ENCODE measurements at places on chromosomes 7 and 10. TPM values are rescaled to one million over a fixed set of nuclear protein-coding genes. Genes with fewer than 3 reads are reported as not detected.

DNA sequence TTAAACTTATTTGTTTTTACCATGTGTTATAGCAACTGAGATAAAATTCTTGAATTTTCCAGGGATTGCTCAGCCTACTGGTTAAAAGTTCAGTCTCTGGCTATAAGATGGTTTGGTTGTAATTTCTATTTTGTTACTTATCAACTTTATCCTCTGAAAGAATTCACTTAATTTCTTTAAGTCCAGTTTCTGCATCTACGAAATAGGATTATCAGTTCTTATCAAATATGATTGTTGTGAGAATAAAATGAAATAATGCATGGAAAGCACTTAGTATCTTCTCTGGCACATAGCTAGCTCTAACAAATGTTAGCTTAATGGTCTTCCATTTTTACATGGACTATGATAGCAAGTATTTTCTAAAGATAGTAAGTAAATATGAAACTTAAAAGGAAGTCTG lies 53.3 kb downstream of the SEMA3D start:
- no peak overlapping the region for H3K4me3 ChIP-seq
- no peaks in the 10 kb centered on the region for H3K4me1 ChIP-seq

DNA sequence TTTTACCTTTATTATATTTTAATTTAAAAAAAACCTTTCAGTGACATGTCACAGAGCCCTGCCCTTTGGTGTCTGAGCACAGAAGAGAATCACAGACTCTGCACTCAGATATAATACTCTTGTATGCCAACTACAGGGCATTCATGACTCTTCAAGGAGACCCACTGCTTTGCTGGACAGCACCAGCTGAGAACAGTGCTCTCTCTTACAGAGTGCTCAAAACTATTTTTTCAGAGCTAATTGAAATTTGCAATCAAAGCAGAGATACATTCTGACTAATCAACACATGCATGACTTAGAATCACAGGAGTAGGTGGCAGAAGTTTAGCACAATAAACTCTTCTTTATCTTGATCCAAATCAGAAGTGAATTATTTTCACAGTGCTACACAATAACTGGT lies 99.1 kb downstream of the OSBPL3 start:
- H3K27me3 ChIP-seq, result no peaks in the 10 kb centered on the region
- H3K4me3 ChIP-seq, result no peak overlapping the region
- no peak overlapping the region for H3K27ac ChIP-seq

DNA sequence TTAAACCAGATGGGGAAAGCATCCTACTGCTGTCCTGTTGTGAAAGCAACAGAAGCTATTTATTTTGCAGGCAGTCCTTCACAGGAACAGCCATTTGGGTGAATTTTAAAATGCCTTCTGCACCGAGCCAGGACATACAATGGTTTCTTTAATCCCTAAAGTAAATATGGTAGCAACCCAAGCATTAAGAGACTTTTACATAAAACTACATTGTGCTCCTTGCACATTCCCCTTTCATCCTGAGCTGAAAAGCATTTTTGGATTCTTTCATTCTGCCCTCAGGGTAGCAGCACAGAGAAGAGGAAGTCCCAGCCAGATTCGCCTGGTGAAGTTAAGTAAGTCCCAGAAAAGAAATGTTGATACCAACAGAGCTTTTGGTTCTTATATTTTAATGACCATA lies 84.0 kb upstream of the FAM3C start:
- H3K4me1 ChIP-seq, result no peaks in the 10 kb centered on the region
- no peak overlapping the region for H3K27ac ChIP-seq
- no peak for DNase-seq
- no peaks in the 10 kb centered on the region for H3K27me3 ChIP-seq
- H3K4me3 ChIP-seq, result no peak overlapping the region

DNA sequence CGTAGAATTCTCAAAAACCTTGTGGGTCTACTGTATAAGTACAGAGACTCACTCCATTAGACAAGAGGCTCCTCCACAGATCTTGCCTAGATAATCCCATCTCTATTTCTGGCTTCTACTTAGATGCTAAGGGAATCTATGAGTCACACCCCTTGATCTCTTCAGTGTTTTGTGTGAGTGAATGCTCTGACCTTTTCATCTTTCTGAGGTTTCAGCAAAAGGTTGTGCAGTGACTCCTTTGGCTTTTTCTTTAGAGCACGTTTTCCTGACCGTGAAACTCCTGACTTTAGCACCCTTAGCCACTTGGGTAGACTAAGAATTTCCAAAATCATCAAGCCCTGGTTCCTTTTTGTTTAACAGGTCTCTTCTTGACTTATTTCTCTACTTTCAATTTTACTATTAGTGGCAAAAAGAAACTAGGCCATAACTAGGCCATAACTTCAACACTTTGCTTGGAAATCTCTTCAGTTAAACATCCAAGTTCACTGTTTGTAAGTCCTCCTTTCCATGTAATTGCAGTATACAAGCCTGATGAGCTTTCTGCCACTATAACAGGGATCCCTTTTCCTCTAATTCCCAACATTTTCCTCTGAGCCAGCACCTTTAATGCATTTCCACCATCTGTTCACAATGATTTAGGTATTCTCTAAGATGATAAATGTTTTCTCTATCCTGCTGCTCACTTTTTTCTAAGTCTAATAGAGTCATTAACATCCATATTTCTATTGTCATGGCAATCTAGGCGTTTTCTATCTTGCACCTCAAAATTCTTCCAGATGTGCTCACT lies 19.4 kb downstream of the COPG2 start:
- H3K4me3 ChIP-seq, result no peak overlapping the region
- no peaks in the 10 kb centered on the region for H3K27me3 ChIP-seq
- no peaks in the 10 kb centered on the region for H3K4me1 ChIP-seq
- H3K36me3 ChIP-seq, result no peaks in the 10 kb centered on the region
- no peak overlapping the region for H3K27ac ChIP-seq

DNA sequence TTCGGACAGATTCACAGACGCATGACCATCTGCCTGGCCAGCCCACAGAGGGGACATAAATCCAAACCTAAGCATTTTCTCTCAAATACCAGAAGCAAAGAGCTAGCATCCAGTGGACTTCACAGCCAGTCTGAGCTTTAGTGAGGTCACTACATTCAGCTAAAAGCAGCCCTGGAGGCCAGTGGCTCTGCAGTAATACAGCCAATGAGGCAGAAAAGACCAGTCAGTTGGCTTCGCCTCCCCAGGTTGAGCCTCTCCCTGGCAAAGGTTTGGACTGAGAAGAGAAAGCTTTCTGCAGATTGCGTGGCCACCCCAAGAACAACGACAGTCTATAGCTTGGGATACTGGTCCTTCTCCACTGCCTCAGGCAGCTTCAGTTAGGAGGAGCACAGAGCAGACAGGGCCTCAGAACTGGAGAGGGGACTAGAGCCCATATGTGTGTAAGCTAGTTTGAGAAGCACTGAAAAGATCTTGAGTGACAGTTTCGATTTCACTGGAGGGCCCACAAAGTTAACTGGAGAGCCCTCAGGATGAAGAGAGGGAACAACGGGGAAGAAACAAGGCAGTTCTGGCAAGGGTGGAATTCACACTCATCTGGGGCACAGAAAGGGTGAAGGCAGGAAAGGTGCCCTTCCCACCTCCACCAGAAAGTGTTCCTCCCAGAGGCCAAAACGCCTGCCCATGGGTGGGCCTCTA lies 3.8 kb downstream of the WDR91 start:
- H3K4me3 ChIP-seq, result no peak overlapping the region
- peaks cover 17% of the 10 kb centered on the region for H3K36me3 ChIP-seq
- no peaks in the 10 kb centered on the region for H3K27me3 ChIP-seq
- DNase-seq, result no peak

DNA sequence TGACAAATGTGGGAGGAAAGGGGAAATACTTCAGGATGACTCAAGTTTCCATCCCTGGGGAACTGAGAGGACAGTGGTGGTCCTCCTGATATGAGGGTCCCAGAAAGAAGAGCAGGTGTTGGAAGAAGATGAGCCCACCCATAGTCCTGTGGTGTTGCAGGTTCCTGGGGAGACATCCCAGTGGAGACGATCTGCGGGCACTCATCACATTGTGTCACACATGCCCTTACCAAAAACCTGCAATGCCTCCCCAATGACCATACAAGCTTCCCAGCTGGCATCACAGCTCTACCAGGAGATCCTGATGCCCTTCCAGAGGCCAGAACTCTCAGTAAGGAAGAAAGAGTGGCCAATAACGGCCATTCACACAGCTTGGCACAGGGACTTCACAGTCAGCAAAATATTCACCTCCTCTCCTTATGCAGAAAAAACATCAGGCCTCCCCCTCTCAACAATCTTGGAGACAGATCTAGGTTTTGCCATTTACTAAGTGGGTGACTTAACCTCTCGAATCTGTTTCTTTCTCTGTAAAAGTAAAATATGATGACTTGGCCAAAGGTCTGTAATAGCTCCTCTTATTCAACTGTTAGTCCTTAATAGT lies 9.0 kb downstream of the PUS7 start:
- H3K27ac ChIP-seq, result no peak overlapping the region
- no peaks in the 10 kb centered on the region for H3K36me3 ChIP-seq
- H3K27me3 ChIP-seq, result no peaks in the 10 kb centered on the region
- H3K4me3 ChIP-seq, result no peak overlapping the region
- no peaks in the 10 kb centered on the region for H3K4me1 ChIP-seq
- DNase-seq, result no peak

GRCh38 chr7:98974205-98974604 lies 95.9 kb downstream of the TRRAP start:
- peaks cover 99% of the 10 kb centered on the region for H3K36me3 ChIP-seq
- no peaks in the 10 kb centered on the region for H3K4me1 ChIP-seq
- DNase-seq, result no peak
- H3K27me3 ChIP-seq, result no peaks in the 10 kb centered on the region

DNA sequence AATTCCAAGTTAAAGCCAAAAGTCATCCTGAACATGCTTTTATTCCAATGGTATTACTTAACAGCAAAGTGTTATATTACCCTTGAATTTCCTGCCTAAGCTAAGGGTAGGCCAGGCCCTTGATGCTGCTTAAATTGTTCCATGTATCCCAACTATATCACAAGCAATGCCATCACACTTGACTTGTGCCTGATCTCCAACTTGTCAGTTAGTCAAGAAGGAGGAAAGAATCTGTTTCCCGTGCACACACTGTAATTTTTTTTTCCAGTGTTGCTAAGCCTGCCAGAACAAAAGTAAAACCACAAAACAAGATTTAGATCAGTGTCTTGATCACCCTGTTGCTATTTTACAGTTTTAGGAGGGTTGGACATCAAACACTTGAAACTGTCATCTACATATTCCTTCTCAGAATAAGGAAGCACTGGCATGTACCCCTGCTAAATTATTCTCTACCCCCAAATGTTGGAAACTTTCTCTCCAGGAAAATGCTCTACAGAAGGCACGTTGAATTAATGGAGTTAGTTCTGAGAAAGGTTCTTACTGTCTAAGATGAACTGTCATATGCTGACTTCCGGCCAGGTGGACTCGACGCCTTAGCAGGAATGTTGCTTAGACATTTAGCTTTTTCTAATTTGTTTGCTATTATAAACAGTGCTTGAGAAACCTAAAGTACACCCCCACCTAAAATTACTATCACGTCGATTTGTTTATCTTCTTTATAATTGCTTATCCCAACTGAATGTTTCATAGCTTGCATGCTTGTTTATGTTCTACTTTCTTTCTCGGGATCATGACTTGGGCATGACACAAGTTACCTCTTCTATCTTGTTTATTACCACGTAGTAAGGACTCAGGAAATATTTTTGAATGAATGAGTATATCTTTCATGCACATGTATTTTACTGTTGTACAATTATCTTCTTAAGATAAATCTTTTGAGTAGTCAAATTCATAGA lies 105.5 kb upstream of the ZNF438 start:
- no peak overlapping the region for H3K4me3 ChIP-seq
- H3K4me1 ChIP-seq, result peaks cover 41% of the 10 kb centered on the region
- peak; percentile 23 for DNase-seq
- no peaks in the 10 kb centered on the region for H3K27me3 ChIP-seq
- peak overlapping the region; percentile 16 for H3K27ac ChIP-seq

- no peak overlapping the region for H3K27ac ChIP-seq
- no peaks in the 10 kb centered on the region for H3K27me3 ChIP-seq
- no peaks in the 10 kb centered on the region for H3K4me1 ChIP-seq
- DNase-seq, result no peak
- H3K4me3 ChIP-seq, result no peak overlapping the region
These were observed 153.3 kb downstream of the AVL9 start for GRCh38 chr7:32648408-32649156.

- H3K27ac ChIP-seq, result no peak overlapping the region
- no peaks in the 10 kb centered on the region for H3K4me1 ChIP-seq
- H3K4me3 ChIP-seq, result no peak overlapping the region
- H3K27me3 ChIP-seq, result no peaks in the 10 kb centered on the region
- no peak for DNase-seq
These were observed 121.5 kb downstream of the TYW1B start for GRCh38 chr7:72706521-72706920.

- no peaks in the 10 kb centered on the region for H3K27me3 ChIP-seq
- no peaks in the 10 kb centered on the region for H3K36me3 ChIP-seq
- H3K4me3 ChIP-seq, result no peak overlapping the region
- DNase-seq, result no peak
These were observed 39.6 kb upstream of the ANK3 start for GRCh38 chr10:60429084-60429849.

DNA sequence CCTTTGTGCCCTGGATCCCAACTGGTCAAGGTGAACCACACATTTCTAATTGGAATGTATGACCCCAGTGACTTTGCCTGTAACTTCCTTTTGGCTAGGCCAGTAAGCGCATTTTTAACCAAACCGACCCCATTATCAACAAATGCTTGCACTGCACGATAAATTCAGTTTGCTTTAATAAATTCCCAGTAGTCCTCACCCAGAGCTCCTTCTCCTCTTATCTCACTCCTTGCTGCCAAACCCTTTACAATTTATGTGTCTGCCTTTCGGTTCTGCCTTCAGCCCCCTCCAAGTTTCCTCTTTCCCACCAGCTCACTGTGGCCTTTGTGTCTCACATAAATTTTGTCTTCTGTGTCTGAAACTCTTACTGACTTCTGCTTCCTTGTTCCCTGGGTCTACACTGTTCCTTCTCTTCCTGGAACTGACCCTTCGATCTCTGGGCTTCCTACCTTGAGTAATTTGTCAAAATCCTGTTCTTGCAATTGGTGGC lies 59.0 kb downstream of the TBXAS1 start:
- no peaks in the 10 kb centered on the region for H3K27me3 ChIP-seq
- H3K36me3 ChIP-seq, result no peaks in the 10 kb centered on the region
- H3K27ac ChIP-seq, result no peak overlapping the region
- DNase-seq, result no peak
- H3K4me3 ChIP-seq, result no peak overlapping the region

GRCh38 chr10:100645613-100646392 lies 99.6 kb upstream of the PAX2 start:
- no peak overlapping the region for H3K4me3 ChIP-seq
- H3K36me3 ChIP-seq, result no peaks in the 10 kb centered on the region
- H3K27me3 ChIP-seq, result peaks cover 32% of the 10 kb centered on the region
- H3K4me1 ChIP-seq, result no peaks in the 10 kb centered on the region

- no peaks in the 10 kb centered on the region for H3K36me3 ChIP-seq
- DNase-seq, result no peak
- H3K27ac ChIP-seq, result no peak overlapping the region
- H3K27me3 ChIP-seq, result peaks cover 5% of the 10 kb centered on the region
These were observed 7.5 kb upstream of the FAM131B start for GRCh38 chr7:143369678-143370651.

The CD36 gene
- 1.4 TPM for total RNA-seq

The GTPBP4 gene
- 50.3 TPM for total RNA-seq

The UCMA gene
- total RNA-seq, result not detected

The TSPAN33 gene
- total RNA-seq, result 4.1 TPM

The RET gene
- not detected for total RNA-seq

The BEND7 gene
- total RNA-seq, result not detected

Measured in CD4-positive, alpha-beta T cell (primary cell).